ENCODE measurements at places on chromosomes 12 and 14.

DNA sequence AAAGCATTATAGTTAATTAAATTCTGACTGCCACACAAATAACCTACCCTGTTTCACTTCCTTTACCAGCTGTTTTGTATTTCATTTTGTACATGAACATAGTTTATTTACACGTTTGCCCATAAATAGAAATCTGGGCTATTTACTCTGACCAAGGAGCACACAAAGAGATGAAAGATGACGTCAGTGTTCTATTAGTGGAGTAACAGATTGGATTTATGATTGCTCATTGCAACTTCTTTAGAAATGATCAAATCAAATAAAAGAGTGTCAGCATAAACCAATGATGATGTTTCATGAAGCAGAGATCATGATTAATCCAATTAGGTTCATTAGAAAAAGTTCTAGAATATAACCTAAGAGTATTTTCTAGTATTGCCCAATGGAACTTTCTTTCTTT is 12.0 kb upstream of the RTL1 start:
- DNase-seq = no peak

- DNase-seq = peak; percentile 75
Observed at GRCh38 chr14:22886500-22887259, 3.7 kb downstream of the REM2 start.

DNA sequence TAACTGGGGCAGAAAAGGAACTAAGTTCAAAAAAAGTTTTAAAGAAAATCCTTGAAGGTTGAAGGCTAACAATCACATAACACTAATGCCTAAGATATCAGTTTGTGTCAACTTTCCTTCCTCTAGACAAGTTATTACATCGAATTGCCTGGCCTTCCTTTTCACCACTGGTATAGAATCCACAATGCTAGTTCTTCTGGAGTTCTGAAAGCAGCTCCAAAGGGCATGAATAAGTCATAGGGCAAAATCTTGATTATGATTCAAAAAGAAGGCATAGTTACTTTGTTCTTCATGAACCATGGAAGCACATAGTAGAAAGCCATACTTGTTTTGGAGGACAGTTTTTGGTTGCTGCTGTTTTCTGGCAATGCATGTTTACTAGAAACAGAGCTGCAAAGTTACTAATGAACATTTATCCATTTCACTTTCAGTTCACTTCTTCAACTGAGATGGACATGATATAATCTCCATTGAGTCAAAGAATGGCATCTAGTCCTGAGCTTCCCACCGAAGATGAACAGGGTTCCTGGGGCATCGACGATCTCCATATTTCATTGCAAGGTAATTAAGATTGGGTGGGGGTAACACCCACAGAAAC is 56.0 kb downstream of the SYNE2 start:
- no peak for DNase-seq

DNA sequence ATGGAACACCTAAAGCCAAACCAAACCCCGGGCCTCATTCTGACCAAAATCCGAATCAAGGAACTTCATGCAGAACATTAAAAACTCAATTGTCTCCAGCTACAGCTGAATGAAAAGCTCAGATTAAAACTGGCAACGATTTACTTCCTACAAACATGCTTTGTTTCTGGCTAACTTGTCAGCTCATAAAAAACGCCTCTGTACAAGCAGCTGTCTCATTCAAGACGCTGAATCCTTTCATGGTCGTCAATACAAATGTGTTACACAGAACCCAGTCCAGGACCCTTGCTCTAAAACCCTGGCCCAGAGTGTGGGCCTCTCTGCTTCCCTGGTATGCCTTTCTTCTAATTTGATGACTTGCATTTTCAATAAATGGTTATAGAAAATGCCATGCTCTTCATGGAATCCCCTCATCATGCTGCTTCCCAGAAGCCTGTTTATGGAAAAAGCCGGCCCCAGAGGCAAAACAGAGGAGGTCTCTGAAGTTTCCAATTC is 183.1 kb downstream of the PHLDA1 start:
- DNase-seq = no peak

GRCh38 chr12:124314207-124314606 is 19.3 kb downstream of the RFLNA start:
- DNase-seq = no peak
